Stimulated activated CD4-positive, alpha-beta T cell treated with anti-CD3 and anti-CD28 coated beads, Interleukin-1b, Interleukin-23, amount 100 ng/mL, for 1 hour (primary cell): ENCODE measurements at places on chromosomes 2 and 18.

- DNase-seq, result no peak
Observed at GRCh38 chr2:68993660-68994059, 19.2 kb downstream of the GKN1 start.

GRCh38 chr2:148813603-148814065 lies 61.4 kb upstream of the KIF5C start:
- DNase-seq, result peak; percentile 18

DNA sequence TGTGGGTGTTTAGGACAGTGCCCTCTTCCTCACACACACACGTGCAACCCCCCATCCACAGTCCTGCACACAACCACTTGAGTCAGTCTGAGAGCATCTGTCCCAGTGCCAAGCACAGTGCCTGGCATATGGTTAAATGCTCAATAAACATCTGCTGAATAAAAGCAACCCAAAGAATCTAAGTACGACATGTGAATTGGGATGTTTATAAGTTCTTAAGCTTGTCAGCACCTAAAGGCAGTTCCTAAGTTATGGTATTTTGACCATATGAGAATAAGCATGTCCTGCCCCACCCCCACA lies 37.8 kb downstream of the CAPN13 start:
- DNase-seq, result no peak

DNA sequence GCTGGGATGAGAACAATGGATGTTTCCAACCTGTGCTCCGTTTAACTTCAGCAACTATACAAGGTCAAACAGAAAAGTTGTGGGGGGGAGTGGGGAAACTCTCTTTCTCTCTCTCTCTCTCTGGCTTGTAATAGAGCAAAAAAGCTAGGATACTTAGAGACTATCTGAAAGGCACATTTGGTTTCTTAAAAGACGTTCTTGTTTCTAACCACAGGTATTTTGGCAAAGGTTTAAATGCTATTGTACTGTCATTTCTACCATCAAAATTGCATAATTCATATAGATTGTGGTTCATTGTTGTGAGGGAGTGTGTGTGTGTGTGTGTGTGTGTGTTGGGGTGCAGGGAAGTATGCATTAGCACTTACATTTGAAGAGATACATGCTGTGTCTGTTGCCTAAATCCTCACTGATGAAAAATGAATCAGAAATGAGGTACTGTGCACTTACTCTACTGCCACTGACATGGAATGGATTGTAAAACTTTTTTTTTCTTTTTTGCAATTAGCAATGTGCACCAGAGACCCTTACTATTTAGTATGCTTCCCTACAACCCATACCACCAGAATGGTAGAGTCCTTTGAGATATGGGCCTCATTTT lies 841.0 kb upstream of the PIK3C3 start:
- DNase-seq, result no peak

DNA sequence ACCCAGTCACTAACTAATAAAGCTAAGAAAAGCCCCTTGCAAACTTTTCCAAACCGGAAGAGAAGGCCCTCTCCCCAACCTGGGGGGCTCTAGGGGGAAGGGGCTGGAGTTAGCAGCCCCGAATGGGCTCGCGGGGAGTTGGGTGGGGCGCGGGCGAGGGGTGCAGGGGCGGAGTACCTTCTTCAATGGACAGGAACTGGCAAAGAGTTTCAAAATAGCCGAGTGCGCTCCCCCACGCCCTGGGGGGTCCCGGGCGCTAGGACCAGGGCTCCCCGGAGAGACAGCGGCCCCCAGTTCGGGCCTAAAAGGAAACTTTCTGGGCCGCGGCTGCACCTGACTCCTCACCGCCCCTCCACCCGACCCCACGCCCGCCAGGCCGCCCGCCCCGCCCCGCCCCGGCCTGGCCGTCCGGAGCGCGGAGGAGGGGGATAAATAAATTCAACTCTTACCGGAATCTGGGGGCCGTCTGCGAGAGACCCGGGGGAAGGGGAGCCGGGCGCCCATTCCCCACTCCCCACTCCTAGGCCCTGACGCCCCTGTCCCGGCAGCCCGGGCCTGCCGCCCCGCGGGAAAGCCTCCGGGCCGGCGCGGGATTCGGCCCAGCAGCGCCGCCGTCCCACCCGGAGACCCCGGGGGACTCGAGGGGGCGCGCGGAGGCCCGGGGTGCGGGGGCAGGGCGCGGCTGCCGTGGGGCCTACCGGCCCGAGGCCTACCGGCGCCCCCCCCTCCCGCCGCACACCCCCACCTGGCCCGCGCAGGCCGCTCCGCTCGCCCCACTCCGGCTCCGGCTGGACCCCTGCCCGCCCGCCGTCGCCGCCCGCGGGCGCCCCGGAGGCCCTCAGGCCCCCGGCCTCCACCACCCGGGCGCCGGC lies 868 bp downstream of the INO80D start:
- peak; percentile 24 for DNase-seq

DNA sequence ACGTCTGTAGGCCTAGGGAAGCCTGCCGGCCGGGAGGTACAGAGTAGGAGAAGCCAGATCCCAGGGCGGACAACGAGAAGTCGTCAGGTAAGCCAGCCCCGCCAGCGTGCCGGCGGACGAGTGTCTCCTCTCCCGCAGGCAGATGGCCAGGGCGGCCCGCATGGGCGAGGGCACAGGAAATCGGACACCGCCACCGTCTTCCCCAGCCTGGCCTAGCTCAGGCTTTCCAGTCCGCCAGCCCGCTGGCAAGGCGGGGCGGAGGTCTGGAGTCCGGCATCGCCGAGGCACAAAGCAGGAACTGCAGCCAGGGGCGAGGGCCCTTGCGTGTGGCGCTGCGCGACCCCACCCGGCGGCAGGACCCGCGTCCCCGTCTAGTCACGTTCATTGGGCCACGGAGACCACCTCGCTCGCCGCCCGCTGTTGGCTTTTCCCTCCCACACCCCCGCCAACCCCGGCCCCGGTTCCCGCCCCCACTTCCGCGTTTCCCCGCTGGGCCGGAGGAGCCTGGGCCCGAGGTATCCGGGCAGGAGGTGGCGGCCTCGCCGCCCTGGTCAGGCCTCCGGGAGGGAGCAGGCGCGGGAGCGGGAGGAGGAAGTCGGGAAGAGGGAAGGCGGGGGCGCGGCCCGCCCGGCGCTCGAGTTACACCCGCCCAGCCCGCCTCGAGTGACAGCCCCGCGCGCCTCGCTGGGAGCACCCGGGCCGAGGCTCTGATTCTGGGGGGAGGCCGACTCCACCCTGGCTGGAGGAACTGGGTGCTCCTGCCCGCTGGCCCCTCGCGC lies at the start of gene GPD2:
GPD2 (plus strand) TSS at position 662 of the 779 bp plus-strand sequence. CDS start 39,727 bp downstream, outside the sequence.
- DNase-seq, result peak; percentile 26

- no peak for DNase-seq
Observed at GRCh38 chr2:28150994-28151393, 241.7 kb upstream of the FOSL2 start.

DNA sequence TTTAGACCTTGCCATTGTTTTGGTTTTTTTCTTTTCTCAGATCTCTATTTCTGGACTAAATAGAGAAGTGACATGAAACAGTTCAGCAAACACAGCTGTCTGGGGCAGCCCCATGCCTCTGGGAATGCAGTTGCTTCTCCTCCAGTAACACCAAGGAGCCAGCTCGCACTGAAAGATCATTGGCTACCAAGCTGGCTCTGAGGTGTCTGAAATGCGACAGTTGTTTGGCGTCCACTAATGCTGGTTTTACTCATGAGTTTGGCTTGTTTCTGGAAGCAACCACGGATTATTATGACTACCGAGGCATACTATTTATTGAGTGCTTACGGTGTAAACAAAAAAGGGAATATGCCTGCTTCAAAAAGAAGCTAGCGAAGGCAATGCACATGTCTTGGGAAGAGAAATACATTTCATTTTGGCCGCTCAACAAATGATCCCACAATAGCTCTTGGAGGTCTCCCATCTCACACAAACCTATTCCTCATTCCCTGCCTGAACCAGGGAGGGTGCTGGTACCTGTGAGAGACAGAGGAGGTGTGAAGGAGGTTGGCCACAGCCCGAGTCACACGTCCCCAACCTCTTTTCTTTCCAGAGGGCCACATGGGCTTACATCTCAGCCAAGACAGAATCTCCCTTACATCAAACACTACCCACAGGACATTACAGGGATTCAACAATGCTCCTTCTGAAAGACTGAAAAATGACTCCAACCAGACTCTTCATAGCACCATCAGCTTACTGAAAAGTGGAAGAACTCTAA lies 37.5 kb upstream of the NEB start:
- DNase-seq, result no peak
